Fibroblast of skin of right quadriceps (primary cell): ENCODE measurements at places on chromosomes 12 and 14.

DNA sequence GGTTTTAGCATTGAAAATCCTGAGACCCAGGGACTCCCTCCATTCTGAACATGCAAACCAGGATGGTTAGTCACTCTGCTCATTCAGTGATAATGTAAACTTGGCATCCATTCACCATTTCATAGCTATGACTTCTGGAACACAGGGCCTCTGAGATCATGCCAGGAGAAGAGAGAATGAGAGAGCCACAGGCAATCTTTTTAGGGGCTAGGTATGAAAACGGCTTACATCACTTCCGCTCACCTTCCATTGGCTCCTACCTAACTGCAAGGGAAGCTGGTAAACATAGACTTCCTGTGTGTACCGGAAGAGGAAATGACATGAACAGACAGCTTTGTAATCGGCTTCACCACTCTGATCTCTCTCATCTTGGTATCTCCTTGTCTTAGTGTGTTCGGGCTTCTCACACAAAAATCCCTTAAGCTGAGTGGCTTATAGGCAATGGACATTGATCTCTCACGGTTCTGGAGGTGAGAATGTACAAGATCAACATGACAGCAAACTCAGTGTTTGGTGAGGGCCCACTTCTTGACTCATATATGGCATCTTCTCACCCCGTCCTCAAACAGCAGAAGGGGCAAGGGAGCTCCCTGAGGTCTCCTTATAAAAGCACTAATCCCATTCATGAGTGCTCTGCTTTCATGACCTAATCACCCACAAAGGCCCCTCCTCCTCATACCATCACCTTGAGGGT, 465.9 kb upstream of the TBX3 start:
- peak; percentile 94 for DNase-seq

GRCh38 chr14:90883782-90884181, 67.6 kb upstream of the TTC7B start:
- DNase-seq, result no peak

GRCh38 chr14:68627868-68628604, 164.8 kb downstream of the ZFP36L1 start:
- no peak for DNase-seq

GRCh38 chr14:104152686-104153393, 14.5 kb downstream of the KIF26A start:
- no peak for DNase-seq

- peak; percentile 3 for DNase-seq
Observed at GRCh38 chr14:25237845-25238244, 187.9 kb upstream of the STXBP6 start.

DNA sequence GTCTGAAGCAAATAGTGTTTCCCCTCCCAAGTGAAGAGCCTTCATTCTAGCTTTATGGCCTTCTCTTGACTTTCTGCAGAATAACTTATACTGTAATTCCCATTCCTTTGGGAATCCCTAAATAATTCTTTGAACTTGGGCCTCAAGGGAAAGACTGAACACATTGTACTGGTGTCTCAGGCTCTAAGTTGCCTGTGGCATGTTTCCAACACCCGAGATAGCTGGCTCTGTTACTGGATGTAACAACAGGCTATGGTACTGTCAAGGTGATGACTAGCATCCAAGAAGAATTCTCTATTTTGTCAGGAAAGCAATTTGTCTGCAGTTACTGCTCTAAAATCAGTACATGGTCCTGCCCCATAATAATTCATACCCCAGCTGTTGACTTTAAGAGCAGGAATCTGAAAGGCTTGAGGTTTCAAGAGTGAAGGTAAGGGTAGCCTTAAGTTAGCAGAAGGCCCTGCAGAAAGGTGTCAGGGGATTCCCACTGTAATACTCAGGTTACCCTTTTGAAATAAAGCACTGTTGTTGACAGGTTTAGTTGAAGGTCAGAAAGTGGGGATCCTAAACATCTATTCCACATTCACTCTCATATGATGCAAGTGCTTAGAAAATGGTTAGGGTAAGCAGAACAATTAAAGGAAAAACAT, 5.2 kb downstream of the GPX2 start:
- DNase-seq, result no peak

DNA sequence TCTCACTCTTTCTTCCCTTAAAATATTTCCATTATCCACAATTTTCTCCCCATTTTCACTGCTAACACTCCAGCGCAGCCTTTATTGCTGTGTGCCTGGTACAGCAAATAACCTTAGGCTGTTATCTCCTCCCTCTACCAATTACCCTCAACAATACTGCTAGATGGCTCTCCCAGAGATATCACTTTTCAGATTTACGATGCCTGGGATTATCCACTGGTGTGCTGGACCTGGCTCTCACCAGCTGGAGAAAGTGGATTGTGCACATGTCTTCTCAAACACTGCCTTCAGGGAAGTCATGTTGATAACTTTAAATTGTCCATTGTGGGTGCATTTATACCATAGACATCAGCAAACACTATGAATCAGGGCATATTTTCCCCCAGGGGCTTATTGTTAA, 101.9 kb upstream of the ADAMTS20 start:
- DNase-seq, result no peak

- peak; percentile 49 for DNase-seq
Observed at GRCh38 chr12:52037248-52037861, 13.9 kb upstream of the NR4A1 start.

- no peak for DNase-seq
Observed at GRCh38 chr12:119936705-119937311, 52.2 kb upstream of the BICDL1 start.

GRCh38 chr12:132798836-132799235, 29.8 kb downstream of the GOLGA3 start:
- DNase-seq, result no peak

DNA sequence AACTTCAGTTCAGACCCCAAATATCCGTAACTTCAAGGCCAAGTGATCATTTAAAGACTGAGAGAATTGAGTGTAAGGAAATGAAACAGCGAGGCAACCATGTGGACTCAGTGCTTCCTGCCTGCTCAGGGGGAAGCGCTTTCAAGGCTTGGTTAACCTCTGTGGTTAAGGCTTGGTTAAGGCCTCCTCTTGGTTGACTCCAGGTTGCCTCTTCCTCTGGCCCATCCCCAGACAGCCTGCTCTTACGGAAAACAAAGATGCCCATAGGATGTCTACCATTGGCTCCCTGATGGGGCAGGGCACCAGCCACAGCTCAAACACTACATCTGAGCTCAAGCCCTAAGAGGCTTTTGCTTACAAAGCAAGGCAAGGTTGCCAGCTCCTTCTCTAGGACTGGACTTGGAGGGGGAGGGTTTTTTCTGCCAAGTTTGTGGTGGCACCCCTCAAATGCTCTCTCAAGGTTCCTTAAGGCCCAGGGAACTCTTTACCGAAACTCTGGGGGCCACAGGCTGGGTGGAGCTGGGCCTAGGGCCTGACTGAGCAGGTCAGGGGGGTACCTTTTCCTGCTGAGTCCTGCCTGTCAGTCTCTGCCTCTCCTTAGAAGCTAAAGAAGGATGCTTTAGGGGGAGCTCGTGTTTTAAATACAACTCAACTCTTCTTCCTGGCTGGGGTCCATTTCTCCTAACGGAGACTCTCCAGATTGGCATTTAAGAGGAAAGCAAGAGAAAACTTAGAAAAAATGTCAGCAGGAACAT, 13.7 kb downstream of the COL2A1 start:
- no peak for DNase-seq

GRCh38 chr14:64062381-64063115, 209.7 kb downstream of the SYNE2 start:
- DNase-seq, result no peak

DNA sequence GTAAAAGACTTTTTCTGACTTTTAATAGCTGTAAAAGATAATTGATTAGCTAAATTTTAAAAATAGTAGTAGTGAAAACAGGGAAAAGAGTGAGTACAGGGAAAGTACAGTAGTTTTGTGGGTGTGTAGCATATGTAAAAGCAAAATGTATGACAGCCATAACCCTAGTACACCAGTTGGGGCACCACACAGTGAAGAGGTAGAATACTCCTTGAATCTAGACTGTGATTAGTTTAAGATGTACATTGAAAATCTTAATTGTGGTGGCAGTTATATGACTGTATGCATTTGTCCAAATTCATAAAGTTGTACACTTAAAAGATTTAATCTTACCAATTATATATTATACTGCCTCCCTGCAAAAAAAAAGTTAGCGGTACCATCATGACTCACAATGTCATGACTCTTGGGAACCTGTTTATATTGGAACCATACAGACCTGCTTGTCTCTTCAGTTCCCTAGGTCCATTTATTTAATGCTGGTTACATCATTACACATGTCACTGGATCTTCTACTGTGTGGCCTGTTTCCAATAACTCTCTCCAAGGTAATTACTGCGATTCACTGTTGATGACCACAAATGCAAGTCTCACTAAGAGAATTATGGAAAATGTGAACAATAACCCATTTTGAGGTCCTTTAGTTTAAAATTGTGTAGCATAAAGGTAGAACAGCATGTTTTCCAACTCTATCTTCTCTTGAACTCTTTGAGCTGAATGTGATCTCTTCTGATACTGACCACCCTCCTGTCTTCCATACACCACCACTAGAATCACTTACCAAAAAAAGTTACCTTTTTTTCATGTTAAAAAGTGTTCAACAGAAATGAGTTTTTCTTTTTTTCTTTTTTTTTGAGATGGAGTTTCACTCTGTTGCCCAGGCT, 264.2 kb upstream of the AMIGO2 start:
- peak; percentile 55 for DNase-seq

DNA sequence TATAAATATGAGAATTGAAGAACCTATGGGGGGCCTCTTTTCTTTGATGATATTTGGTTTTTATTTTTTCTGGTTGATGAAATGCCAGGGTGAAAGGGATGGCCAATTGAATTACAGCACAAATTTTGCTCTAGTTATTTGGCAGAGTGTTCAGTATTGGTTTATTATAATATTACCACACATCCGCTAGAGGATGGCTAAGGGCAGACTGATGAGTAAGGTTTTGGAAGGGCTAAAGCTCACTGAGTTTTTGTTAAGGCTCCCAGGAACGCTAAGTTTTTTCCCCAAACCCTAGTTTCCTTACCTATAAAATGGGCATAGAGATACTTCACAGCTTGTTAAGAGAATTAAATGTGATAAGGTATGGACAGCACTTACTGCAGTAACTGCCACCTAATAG, 34.3 kb upstream of the LRRC10 start:
- DNase-seq, result no peak

- DNase-seq, result no peak
Observed at GRCh38 chr14:95300697-95301526, 18.8 kb downstream of the CLMN start.

DNA sequence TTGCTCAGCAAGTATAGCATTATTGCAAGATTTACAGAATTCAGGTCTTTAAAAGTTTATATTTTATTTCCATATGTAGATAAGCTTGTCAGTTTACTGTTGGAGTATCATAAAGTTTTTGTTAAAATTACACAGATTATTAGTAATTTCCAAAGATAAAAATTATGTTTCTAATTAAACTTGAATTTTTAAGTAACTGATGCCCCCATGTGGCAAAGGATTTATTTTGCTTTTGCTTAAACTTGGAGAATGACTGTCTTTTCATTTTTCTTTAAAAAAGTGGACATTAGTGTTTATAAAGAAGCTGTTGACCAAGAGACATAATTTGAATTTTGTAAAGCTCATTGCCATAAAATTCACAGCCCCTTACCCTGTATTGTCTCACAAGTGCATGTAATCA, 45.8 kb downstream of the ETNK1 start:
- no peak for DNase-seq

GRCh38 chr12:89781946-89782550, 73.4 kb upstream of the ATP2B1 start:
- peak; percentile 50 for DNase-seq

DNA sequence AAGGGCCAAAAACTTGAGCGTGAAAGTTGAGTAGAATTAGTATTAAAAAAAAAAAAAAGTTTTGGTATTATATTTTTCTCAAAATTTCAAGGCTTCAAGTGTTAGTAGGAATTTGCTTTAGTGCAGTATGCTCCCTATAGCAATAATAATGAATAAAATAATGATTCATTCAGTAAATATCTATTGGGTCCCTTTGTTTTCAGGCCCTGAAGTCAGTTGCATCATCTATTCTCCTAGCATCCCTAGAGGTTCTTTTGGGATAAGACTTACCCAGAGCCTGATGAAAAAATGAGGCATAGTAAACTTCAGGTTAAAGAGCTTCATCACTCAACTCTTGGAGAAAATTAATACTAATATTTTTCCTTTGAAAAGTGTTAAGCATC, 1.1 kb downstream of the KMT5A start:
- DNase-seq, result peak; percentile 75

DNA sequence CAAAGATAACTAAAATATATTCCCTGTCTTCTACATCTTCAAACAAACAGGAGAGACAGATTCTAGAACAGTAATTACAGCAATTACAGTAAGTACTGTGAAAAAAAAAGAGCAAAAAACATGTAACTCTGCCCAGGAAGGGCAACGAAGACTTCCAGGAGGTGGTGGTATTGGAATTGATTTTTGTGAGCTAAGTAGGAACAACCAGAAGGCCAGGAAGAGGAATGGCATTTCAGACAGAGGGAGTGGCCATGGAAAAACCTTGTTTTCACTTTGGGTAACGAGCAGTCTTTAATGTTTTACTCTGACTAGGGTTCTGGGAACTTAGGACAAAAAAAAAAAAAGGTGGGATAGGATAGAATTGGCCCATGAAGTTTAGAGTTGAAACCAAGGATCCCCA, 196.3 kb upstream of the PLEKHG7 start:
- no peak for DNase-seq
